ENCODE measurements at places on chromosomes 7 and 10.

GRCh38 chr7:144830811-144831210, 5.0 kb downstream of the TPK1 start:
- no peak for DNase-seq

DNA sequence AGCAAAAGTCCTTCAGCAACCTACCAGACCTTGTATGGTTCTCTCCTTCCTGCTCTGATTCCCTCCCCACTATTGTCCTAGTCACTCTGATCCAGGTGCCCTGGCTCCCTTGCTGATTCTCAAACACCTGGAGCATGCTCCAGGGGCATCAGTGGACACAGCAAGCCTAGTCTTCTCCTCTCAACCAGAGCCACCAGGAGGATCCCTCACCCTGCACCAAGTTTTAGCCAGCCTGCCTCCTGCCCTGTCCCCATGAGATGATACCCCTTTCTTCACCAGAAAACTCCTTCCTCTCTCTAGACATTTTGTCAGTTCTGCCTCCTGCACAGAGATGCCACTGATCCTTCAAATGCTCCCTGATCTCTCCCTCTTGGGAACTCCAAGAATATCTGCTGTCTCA, 11.0 kb downstream of the LLCFC1 start:
- no peak for DNase-seq

GRCh38 chr7:50610521-50611277, 45.5 kb upstream of the DDC start:
- DNase-seq = no peak

DNA sequence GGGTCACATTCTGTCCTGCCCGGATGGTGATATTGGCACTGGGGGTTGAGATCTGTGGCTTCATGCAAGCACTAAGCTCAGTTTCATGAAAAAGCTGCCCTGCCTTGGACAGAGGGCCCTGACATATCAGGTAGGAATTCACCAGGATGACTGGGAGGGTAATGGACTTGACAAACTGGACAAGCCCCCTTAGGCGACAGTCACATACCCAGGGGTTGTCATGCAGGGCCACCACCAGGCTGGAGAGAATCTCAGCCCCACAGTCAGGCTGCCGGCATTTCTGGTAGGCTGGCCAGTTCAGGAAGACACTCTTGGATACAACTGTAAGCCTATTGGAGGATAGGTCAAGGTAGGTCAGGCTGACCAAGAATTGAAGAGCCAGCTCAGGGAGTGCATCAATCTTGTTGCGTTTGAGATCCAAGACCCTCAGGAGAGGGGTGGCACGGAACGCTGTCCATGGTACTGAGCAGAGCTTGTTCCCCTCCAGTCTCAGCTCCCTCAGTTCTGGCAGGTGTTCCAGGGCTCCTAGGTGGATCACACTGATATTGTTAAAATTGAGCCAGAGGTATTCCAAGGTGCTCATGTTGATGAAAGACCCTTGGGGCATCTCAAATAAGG, 824 bp downstream of the LRIT2 start:
- DNase-seq = no peak

- no peak for DNase-seq
These were observed 18.7 kb downstream of the ECHDC3 start for GRCh38 chr10:11760861-11761260.

DNA sequence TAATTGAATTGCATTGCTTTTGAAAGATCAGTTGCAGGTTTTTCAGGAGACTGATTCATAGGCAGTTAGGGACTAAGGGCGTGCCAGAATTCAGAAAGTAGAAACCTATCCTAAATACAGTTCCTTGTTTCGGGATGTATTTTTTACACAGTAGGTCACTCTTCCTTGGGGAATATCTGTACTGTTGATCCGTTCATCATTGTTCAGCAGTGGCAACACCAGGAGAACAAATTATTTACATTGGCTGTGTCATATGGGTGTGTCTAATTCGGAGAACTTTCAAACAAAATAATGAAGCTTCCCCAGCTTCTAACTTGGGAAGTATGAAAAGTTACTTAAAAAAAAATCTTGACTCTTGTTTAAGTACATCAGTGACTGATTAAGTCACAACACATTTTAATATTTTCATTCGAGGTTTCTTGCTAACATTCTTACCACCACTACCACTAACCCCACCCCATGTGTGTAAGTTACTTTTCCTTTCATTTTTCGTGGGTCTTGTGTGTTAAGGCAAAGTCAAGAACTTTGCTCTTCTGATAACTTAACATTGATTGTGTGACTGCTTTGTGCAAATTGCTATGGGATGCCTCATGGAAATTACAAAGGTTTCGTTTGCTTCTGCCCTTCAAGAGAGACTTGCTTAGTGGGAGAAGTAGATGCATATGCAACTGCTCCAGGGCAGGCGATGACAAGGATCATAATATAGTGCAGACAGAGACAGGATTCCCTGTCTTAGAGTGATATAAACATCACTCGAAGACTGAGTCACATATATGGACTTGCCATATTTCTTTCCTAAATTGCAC, 43.8 kb upstream of the RPA3 start:
- peak; percentile 73 for DNase-seq

DNA sequence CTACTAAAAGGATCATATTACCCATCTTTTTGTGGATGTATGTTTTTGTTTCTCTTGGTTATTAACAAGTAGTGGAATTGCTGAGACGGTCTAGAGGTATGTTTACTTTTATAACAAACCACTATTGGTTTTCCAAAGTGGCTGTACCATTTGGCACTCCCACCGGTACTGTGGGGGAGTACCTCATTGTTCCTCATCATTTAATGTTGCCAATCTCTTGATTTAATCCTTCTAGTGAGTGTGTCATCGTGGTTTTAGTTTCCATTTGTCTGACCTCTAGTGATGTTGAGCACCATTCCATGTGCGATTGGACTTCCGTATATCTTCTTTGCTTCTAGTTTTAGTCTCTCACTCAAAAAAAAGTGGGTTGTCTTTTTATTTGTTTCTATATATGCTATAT, 50.4 kb downstream of the RBM33 start:
- no peak for DNase-seq

DNA sequence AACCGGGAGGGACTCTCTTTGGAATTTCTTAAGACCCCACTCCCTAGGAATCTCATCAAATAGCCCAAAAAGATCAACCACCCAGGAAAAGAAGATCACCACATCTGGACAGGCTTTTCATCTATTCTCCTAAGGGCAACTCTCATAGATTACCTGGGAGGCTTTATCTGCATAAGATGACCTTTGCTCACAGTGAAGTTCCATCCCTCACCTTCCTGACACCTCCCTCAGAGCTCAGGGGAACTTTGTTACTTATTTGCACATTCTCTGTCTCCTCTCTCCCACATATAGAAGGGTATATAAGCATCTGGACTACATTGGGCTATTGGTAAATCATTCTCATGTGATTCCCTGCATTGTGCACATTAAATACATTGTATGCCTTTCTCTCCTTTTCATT, 80.1 kb downstream of the ELMO1 start:
- DNase-seq = no peak

GRCh38 chr10:35813219-35813618, 171.1 kb upstream of the FZD8 start:
- no peak for DNase-seq

DNA sequence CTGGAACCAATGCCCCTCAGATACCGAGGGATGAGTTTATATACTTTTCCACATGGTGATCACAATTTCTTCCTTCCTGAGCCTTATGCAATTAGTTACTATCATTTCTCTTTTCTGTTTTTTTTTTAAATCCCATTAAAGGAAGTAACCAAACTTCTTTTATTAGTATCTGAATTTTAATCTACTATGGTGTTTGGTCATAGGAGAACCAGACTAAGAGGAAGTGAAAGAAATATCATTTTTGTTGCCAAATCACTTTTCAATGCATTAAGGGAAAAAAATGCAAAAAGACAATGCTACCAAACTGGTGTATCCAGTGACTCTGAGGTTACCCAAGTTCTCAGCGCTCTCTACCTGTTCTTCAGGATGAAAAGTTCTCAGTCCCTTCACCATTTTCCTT, 167.7 kb downstream of the NXPH1 start:
- DNase-seq = no peak

DNA sequence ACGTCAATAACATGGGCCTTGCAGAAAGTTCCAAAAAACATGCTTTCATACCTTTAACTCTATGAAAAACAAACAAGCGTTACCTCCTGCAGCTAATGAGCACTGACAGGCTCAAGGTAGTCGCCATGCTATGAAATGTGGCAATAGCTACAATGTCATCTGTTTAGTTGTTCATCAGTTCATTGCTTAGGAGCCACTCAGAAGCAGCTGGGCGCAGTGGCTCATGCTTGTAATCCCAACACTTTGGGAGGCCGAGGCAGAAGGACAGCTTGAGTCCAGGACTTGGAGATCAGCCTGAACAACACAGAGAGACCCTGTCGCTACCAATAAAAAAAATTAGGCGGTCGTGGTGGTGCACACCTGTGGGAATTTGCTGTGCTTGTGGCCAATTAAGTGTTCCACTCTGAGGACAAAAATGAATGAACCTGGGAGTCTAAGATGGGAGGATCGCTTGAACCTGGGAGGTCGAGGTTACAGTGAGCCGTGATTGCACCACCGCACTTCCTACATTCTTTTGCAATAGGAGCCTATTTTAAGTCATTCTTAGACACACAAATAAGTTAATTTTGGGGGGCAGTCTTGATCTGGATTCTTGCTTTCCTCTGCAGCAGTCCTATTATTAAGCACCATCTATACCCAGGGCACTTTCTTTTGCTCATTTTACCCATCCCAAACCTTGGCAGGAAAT, 276.2 kb upstream of the KLF14 start:
- no peak for DNase-seq

GRCh38 chr10:101709359-101710058, 14.5 kb upstream of the FBXW4 start:
- DNase-seq = no peak

DNA sequence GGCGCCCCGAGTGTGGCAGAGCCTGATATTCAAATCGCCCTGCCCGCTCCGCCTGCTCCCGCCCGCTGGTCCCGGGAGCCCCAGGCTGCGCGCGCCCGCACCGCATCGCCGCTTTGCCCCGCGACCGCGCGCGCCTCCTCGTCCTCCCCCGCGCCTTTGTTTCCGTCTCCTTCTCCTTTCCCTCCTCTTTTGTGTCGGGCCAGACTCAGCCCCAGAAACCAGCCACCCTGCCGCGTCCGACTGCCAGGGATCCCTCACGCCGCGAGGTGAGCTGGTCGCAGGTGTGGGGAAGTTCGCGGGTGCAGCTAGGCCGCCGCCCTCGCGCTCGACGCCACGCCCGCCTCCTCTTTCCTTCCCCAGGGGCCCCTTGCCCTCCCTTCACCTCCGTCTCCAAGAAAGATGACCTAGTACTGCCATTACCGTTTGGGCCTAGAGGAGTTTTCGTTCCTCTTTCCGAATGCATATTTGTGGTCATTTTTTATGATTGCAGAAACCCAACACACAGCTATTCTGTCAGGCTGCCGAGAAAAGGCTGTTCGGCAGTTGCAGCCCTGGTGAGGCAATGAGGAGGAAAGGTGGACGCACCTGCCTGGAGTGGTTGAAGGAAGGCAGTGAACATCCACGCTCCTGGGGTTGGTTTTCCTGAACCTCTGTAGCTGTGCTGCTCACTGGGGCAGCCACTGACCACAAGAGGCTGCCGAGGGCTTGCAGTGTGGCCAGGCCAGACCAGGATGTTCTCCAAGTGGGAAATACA, 107.3 kb downstream of the SNX10 start:
- DNase-seq = no peak

DNA sequence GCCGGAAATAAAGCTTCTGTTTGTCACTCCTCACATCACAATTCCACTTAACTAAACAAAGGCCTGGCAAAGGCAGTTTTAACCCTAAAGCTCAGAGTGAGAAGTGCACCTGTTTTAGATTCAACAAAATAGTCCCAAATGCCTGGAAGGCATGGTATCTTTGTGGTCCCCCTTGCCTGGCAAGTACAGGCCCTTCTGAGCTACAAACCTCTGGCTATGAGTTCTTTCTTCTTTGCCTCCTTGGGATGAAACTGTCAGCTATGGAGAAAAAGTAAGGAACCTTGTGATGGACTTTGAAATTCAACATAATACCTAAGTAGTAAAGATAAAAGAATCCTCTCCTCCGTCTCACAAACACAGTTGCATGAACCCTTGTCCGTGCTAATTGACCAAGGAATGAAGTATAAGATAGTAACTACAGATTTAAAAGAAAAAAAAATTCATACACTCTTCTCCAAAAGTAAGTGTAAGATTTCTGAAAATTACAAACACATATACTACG, 244.5 kb upstream of the ETV1 start:
- DNase-seq = no peak

DNA sequence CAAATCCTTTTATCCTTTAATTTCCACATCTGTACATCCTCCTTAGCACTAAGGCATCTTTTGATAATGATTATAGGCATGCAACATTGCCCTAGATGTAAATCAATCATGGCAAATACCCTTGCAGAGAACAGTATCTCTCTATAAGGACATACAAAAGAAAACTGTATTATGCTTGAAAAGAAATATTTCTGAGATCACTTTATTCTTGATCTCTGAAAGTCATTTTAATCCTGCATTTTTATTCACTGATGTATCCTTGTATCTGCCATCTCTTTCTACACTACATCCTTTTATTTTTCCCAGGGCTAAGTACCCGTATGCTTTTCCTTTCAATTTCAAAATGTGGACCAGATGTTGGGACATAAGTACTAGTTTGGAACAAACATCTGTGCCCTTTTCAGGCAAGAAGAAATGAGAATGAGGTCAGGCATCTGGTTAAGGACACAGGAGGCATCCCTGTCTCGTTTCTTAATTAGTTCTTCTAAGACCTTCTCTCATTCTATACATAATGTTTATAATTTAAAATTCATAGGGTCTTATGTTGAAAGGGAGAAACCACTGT, 338.6 kb downstream of the CNTNAP2 start:
- no peak for DNase-seq

- DNase-seq = no peak
These were observed 29.3 kb downstream of the CRHR2 start for GRCh38 chr7:30652698-30653641.

- no peak for DNase-seq
These were observed 170.4 kb downstream of the PLXDC2 start for GRCh38 chr10:19986591-19986990.

DNA sequence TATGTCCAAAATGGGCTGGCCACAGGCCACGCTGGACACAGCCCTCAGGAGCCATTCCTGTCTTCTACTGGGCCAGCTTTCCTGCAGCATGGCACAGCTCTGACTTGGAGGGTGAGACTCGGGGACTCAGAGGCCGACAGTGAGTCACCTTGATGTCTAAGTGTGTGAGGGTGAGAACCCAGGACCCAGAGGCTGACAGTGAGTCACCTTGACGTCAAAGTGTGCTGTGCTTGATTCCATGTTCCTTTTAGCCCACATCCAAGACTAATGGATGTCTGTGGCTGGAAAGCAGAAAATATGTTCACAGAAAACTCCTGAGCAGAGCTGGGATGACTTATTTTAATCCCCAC, 6.0 kb upstream of the FAM170B start:
- no peak for DNase-seq

- DNase-seq = no peak
These were observed 23.6 kb upstream of the FGL2 start for GRCh38 chr7:77223261-77223660.

Measured in hematopoietic multipotent progenitor cell treated with erythropoietin and hydrocortisone succinate and interleukin-3 and kit ligand, for 15 days (in vitro differentiated cells).